ENCODE measurements at places on chromosomes 12 and 14.

DNA sequence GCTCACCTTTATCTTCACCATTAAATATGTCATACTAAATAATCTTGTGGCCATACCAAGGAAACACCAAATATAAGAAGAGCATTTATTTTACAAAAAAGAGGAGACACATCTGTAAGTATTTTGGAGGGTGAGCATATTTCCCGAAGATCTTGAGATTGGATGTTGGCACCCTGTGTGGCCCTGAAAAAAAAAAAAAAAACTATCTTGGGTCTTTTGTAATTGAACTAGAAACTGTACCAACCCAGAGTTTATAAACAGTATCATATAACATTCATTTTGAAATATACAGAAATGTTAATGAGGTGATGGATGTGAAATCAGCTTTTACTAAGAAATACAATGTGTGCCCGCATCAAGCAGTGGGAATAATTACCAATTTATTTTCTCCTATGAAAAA lies 104.0 kb upstream of the FRMD6 start:
- DNase-seq: no peak

GRCh38 chr14:29028973-29029582 lies 262.5 kb downstream of the FOXG1 start:
- no peak for DNase-seq

DNA sequence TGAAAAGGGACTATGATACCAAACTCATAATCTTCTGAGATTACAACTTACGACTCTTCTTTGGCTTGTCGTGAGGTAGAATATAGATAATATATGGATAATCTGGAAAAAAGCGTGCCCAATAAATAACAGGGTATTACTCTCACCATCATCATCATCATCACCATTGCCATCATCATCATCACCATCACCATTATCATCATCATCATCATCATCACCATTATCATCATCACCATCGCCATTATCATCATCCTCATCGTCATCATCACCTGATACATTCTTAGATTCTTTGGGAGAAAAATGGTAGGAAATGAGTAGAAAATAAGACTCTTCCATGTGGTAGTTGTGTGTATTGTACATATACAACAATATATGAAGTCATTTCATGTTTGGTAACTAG lies 259.8 kb downstream of the SYT1 start:
- no peak for DNase-seq

DNA sequence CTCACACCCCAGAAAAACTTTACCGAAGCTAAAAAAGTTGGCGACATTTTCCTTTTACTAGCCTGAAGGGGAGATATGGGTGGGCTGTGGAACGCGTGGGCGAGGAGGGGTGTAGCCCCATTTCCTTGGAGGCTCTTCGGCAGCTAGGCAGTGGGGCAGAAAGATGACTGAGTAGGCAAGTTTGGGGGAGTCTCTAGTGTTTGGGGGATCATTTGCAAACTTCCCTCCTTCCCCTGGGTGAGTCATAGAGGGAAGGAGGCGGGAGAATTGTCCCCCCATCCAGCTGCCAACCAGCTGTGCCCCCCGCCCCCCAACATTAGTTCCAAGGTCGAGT lies 2.3 kb downstream of the GLI1 start:
- DNase-seq: no peak

- DNase-seq: no peak
These were observed 280.2 kb downstream of the CACNA1C start for GRCh38 chr12:2332947-2333346.

- DNase-seq: no peak
These were observed 272.4 kb upstream of the NPAS3 start for GRCh38 chr14:32666308-32666707.

DNA sequence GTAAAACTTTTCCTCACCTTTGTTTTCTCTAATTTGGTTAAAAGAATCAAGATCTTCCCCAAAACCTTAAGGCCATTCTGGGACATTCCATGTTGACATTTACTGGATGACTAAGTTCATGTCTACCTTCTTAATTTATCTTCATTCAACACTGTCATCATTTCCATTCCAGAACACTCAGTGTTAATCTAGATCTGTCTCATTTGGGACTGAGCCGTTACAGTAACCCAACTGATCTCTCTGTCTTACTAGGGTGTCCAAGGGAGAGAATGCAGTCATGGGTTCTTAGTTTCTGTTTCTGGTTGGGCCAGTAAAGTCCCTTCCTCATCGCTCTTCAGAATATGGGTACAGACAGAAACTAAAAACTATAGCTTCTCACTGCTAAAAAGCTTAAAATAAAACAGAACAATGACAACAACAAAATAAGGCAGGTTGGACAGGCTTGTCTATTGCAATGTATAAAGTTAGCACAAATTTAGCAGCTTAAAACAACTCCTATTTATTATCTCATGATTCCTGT lies 144.8 kb downstream of the ASCL1 start:
- DNase-seq: no peak

- no peak for DNase-seq
These were observed 100.8 kb downstream of the PPHLN1 start for GRCh38 chr12:42426746-42427145.

GRCh38 chr12:88763536-88764100 lies 183.3 kb upstream of the KITLG start:
- DNase-seq: no peak

GRCh38 chr12:72330301-72330700 lies 58.1 kb downstream of the TRHDE start:
- no peak for DNase-seq

DNA sequence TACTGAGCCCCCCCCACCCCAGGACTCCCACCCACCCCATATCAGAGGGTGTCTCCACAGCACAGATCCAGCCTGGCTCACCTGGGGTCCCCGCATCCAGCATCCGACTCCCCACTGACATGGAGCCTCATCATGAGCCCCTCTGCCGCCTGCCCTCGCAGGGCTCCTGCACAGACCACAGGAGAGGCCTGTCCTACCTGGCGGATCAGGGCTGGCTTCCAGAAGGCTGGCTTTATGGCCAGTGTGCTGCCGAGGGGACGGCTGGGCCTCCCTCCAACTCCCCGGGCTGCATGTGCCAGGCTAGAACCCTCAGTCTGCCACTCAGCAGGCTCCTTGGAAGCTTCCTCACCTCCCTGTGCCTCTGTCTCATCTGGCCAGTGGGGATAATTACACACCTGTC lies 119.0 kb downstream of the RFLNA start:
- no peak for DNase-seq

GRCh38 chr12:93151079-93151762 lies 222.1 kb upstream of the EEA1 start:
- DNase-seq: no peak

- no peak for DNase-seq
These were observed 120.2 kb upstream of the DNM1L start for GRCh38 chr12:32558903-32559302.
